ENCODE measurements at places on chromosomes 6 and 20. TPM values are rescaled to one million over a fixed set of nuclear protein-coding genes. Genes with fewer than 3 reads are reported as not detected.

- no peak for ATAC-seq
Observed at GRCh38 chr20:53734006-53734688, 140.5 kb upstream of the ZNF217 start.

- no peak for ATAC-seq
Observed at GRCh38 chr20:19210391-19211155, 1.9 kb upstream of the SLC24A3 start.

- no peak for ATAC-seq
Observed at GRCh38 chr6:15489261-15489962, 173.4 kb downstream of the DTNBP1 start.

- no peak for ATAC-seq
Observed at GRCh38 chr20:41290804-41291389, 26.6 kb downstream of the ZHX3 start.

GRCh38 chr20:19382386-19383340 is 170.2 kb downstream of the SLC24A3 start:
- no peak for ATAC-seq

DNA sequence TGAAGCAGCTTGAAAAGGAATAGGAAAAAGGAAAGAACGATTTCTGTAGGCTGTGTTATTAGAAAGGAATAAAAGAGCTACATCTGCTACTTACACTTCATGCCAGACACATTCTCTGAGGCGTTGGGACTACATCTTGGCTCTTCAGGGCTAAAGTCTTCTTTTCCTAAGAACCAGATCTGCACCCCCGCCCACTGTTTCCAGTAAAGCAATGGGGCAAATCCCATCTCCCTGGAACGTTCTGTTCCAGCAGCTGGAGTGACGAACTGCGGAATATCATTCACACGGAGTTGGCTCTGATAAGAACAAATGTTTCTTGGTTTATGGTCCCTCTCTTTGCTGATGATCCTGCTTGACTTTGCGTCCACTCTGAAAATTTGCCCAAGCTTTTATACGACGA is 26.9 kb downstream of the FAM50B start:
- no peak for ATAC-seq

Gene CD83
- 14.9 TPM for total RNA-seq

Gene EEF1A1
- 18,243 TPM for total RNA-seq

Gene ABCF1
- 98.2 TPM for total RNA-seq

Gene HLA-DQB1
- total RNA-seq, result 3.4 TPM

Gene LGSN
- not detected for total RNA-seq

Gene TBC1D7
- total RNA-seq, result 9.6 TPM

Gene SMLR1
- not detected for total RNA-seq

Data from activated T-helper 17 cell treated with anti-CD3 and anti-CD28 coated beads, Interleukin-2, amount 50 U/mL, for 72 hours (primary cell).